Muscle of arm (tissue), 14 donors: ENCODE measurements at places on chromosomes 12 and 14. TPM values are rescaled to one million over a fixed set of nuclear protein-coding genes. Genes with fewer than 3 reads are reported as not detected.

DNA sequence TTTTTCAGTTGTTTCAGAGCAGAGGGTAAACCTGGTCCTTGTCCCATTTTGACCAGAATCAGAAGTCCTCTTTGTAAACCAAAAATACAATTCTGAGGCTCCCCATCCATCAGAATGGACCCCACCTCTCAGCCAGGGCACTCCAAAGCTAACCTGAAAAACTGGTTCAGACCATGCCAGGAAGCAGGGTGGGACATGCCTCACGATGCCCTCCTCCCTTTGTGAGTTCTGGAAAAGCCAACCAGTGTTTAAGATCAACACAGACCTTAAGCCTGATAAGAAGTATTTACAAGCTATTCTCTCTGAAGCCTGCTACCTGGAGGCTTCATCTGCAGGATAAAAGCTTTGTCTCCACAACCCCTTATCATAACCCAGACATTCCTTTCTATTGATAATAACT is 35.4 kb downstream of the TNFAIP2 start:
- DNase-seq: no peak

- no peak for DNase-seq
These were observed 11.8 kb upstream of the KRAS start for GRCh38 chr12:25262389-25263074.

DNA sequence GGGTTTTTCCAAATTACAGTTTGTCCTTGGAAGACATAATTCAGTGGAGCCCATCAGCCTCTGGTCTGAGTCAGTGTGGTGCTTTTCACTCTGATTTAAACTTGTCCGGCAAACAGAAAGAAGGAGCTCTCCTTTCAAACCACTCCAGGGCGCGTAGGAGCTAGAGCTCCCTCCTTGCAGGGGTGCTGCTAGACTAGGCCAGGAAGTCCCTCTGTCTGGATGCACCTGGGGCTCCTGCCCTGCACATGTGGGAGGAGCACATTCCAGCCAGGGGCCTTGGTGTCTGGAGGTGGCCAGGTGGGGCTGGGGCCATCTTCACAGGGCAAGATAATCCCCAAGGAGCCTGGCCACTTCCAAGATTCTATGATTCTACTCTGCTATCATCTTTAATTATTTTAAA is 3.1 kb downstream of the SERPINA3 start:
- DNase-seq: no peak

DNA sequence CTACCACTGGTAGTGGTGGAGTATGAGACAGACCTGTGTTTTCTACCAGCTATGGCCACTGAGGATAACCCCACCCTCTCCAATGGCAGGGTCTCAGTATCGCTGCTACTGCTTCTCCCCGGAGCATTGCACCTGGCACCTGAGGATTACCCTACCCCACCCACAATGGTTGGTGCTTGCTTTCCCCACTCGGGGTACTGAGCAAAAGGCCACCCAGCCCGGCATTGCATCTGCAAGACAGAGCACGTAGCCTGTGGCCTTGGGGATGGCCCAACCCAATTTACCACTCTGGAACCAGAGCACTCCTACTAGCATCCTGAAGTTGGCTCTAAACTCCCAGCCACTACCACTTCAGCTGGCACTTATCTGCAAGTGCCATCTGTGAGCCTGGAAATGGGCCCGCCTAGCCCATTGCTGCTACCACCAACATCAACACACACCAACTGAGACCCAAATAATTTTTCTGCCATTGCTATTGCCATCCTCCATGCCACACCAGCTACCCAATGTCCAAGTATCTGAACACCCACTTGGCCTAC is 145.7 kb downstream of the CNTN1 start:
- no peak for DNase-seq

Gene CLEC1A
- 3.3 TPM for polyA plus RNA-seq

Gene SYNJ2BP
- polyA plus RNA-seq: 24.1 TPM

Gene SYNE3
- polyA plus RNA-seq: 8.9 TPM
